B cell (primary cell): ENCODE measurements at places on chromosomes 6 and 20. TPM values are rescaled to one million over a fixed set of nuclear protein-coding genes. Genes with fewer than 3 reads are reported as not detected.

TREM2 gene
- not detected in 2 replicates for total RNA-seq

RSPH4A gene
- total RNA-seq = 0.69 and 0.83 TPM in 2 replicates

HLA-DOB gene
- 109 TPM in 2 replicates for total RNA-seq

DNA sequence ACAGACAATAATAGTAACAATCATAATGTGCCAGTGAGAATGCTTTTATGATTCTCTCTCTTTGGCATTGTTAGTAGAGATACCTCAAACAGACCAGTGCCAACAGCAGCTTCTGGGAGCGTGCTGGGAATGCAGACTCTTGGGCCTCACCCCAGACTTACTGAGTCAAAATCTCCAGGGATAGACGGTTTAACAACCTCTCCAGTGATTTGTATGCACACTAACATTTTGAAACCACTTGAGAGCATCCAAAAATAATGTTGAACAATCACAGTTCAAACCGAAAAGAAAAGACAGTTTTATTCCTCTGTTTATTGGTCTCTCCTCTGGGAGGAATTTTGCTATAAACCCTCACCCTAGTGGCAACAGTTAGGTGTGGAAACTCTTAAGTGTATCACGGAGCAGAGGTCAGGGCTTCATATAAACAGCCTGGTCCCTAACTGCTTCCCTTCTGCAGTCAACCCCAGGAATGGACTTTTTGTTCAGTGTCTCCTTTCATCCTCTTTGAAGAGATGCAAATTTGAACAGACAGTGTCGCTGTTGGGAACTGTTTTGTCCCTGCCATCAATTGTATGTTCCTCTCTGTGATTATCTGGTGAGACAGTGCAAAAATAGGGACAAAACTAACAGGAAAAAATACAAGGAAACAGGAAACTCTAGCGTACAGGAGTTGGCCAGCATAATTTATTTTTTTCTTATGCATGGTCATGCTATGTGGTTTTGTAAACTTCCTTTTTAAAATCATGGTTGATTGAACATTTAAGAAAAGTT, 162.4 kb upstream of the BTBD3 start:
- DNase-seq = no peak

DNA sequence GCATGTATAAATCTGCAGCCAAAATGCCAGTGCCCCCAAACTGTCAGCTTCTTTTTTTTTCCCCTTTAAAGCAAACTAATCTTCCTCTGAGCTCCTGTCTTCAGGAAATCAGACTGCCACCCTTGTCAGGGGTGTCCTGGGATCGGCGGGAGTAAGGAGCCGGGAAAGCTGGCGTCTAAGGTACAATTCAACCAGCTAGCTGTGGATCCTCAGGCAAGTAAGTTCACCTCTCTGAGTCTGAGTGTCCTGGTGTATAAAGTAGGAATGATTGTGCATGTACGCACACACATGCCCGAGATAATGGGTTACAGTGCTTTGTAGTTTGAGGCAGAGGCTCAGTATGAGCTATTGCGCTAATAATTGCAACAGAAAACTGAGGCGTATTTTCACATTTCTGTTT, 98.3 kb downstream of the ANKRD60 start:
- no peak for DNase-seq

DNA sequence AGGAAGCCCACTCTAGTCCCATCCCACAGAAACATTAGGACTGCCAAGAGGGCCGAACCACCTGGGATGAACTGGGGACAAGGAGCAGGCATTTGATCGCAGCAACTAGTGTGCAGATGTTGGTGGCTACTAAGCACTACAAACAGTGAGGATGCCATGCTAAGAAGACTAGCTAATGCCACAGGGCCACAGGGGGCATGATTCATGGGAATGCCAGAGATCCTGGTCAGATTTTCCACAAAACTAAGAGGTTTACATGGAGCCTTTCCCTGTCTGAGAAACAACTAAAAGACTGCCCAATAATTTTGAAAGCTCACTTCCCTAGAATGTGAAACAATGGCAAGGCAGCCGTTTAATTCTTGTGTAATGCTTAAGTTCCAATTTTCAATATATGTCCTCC, 375.9 kb upstream of the PTCHD4 start:
- DNase-seq = no peak
